Fibroblast of mammary gland (primary cell): ENCODE measurements at places on chromosomes 1 and 21.

- no peak for DNase-seq
Observed at GRCh38 chr1:169390303-169390702, 22.3 kb downstream of the BLZF1 start.

GRCh38 chr1:16048573-16049189 is 5.1 kb downstream of the CLCNKB start:
- no peak for DNase-seq

DNA sequence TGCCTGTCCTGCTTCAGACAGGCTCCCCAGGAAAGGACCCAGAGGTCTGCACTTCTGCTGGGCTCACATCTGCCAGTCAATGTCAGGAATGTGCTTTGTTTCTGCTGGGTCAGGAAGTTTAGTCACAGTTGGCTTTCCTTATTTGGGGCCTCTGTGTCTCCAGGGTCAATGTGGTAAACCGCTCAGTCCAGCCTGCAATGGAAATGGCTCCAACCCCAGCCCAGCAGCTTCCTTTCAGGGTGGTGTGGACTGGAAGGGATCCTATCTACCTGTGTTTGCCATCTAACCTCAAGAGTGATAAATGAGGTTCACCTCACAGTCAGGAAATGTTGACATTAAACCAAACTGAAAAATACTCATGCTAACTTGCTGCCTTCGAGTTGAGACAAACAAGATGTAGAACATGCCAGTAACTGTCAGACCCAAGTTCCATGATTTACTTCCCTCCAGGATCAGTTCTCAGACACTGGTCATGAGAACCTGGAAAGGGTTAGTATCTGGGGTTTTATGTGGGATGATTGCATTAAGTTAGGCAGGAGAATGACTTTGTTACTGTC is 20.3 kb downstream of the ENO1 start:
- peak; percentile 81 for DNase-seq

DNA sequence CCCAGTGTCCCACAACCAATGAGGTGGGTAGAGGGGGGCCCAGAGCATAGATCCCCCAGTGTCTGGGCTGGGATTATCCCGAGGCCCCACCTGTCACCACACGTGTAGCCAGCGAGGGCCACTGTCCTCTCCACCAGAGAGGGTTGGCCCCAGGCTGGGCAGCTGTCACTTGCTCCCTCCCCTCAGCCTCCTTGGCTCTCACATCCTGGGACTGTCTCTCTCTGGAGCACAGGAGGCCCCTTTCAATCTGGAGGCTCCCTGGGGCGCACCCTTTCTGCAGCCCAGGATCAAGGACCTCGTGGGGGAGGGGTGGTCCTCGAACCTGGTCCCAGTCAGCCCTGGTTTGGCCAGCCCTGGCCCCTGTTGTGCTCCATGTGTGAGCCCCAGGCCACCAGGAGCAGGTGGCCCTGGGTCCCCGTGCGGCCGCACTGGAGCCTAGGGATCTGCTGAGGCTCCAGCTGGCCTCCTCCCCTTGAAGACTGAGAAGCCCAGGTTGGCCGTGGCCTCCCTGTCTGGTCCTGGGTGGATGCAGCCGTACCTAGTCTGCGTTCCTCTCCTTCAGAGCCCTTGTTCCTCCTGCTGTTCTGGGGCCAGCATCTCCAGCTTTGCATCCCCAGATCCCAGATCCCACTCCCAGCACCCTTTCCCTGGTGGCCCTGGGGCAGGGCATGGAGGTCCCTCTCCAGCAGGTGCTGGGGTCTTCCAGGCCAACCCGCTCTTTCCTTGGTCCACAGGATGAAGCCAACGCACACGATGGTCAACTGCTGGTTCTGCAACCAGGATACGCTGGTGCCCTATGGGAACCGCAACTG is 6.7 kb downstream of the TMEM201 start:
- no peak for DNase-seq

- DNase-seq, result no peak
Observed at GRCh38 chr1:111285879-111286278, 4.8 kb upstream of the CHIA start.

DNA sequence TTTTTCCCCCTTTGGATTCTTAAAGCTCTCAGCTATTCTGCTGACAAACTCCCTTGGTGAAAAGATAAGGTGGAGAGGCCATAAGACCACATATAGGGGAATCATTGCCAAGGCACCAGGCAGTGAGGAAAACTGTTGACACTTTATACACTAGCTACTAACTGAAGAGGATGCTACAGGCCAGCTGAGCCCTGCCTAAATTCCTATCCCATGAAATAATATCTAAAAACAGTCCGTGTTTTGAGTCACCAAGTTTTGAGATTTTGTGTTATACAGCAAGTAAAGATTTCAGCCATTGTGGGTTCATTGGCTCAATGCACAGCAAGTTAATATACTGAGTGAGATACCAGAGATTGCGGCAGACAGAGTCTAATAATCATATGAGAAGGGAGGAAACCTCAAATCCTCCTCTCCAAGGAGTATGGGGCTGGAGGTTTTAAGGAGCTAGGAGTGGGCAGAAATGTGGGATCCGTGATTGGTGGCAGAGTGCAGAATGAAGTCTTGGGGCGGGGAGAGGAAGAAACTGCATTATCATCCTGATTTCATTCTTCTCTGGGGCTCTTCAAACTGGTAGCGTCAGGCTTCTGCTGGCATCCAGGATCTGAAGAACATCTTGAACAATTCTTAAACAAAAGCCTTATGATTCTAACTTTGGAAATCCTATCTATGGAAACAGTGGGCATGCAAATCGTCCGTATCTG is 9.2 kb downstream of the CLDN8 start:
- peak; percentile 62 for DNase-seq
